Activated T-helper 2 cell treated with anti-CD3 and anti-CD28 coated beads, Interferon-gamma antibody, Interleukin-2, Interleukin-4, amounts not matched to agents 10 μg/mL and 5 μg/mL and 100 μg/mL, durations not matched to agents 14 hours and 24 hours and 36 hours (primary cell): ENCODE measurements at places on chromosomes 3 and 15.

GRCh38 chr3:124826703-124827102 is 60.5 kb downstream of the ITGB5 start:
- no peak overlapping the region for H3K27ac ChIP-seq
- no peaks in the 10 kb centered on the region for H3K36me3 ChIP-seq
- H3K27me3 ChIP-seq = peaks cover 19% of the 10 kb centered on the region

DNA sequence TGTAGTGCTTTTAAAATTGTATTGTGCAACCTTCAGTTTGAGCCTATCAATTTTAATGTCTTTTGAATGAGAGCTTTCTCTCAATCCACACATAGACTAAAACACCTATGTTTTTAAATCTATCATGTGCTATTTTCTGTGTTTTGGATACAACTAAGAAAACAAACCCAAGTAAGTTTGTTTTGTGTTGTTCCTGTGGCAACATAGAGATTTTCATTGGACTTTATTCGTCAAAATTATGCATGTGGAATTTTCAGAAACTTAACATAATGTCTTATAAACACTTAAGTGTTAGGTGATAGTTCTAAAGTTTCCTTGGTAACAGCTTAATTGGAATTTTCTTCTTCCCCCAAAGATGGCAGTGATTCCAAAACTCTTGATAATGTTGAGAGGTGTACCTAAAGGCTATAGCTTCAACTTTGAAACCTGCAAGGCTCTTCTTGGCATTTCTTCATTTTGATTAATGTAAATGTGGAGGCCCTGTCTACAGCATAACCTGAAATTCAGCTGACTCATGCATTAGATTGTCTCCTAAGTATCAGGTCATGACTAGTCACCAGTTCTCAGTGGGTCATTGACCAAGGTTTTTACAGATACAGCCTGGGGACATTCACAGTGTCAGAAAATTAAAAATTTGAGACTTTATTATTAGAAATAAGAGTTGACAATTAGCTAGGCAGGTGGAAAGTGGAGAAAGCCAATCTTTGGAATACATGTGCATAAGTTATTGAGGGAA is 44.4 kb downstream of the COL6A5 start:
- no peak for DNase-seq
- H3K4me1 ChIP-seq = no peaks in the 10 kb centered on the region
- no peak overlapping the region for H3K4me3 ChIP-seq
- no peaks in the 10 kb centered on the region for H3K27me3 ChIP-seq
- H3K36me3 ChIP-seq = no peaks in the 10 kb centered on the region
- H3K27ac ChIP-seq = no peak overlapping the region

DNA sequence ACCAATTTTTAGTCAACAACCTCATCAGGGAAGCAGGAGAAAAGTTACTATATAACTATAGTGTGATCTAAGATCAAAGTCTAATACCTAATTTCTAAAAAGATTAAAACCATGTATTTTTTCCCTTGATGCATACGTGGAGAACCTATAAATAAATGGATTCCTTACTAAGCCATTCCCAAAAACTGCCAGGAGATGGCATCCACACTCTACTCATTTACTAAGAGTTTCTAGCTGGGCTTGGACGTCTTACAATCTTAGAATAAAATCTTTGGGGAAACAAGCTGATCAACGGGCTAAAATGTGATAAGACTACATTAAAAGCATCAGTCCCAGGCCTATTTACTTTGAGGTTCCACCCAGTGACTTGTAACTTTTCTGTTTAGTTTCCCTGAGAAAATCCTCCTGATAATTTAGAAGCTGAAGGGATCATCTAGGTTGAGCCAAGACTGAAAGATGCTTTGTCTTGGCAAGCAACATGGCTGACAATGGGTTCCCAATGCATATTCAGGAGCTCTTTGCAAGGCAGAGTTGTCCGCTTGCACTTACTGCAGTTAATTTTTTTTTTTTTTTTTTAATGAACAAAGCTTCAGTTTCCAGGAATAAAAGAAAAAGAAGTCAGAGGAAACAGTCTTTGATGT is 85.5 kb upstream of the FGF12 start:
- peaks cover 3% of the 10 kb centered on the region for H3K27me3 ChIP-seq
- DNase-seq = no peak
- H3K4me1 ChIP-seq = peaks cover 16% of the 10 kb centered on the region
- H3K36me3 ChIP-seq = no peaks in the 10 kb centered on the region
- no peak overlapping the region for H3K4me3 ChIP-seq

DNA sequence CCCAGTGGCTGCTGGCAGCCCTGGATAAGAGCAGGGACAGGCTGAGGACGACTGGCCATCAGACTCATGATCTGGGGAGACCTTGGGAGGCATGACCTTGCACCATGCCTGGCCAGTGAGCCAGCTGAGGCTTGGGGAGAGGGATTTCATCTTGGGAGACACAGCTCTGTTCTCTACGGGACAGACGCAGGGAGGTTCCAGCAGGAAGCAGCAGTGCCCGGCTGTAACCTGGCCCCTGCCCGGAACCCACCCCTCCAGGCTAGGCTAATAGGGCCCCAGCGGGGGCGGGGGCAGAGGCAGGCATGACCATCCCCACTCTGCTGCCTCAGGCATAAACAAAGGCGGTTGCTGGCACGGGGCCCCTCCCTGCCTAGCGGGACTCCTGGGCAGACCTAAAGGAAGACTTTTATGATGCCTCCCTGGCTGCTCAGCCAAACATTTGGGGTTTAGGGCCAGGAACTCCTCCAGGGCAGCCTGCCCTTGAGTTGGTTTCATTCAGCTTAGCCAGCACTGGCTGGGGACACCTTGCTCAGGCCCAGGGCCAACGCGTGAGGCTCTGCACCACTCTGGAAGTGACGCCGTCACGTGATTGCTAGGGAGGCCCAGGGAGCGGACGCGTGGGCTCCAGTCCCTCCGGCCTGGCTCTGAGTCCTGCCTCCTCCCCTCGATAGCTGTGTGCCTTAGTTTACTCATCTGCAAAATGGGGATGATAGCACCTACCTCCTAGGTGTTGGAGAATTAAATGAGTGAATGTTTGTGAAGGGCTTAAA is 27.6 kb downstream of the HDAC11 start:
- no peaks in the 10 kb centered on the region for H3K36me3 ChIP-seq
- DNase-seq = no peak
- no peaks in the 10 kb centered on the region for H3K4me1 ChIP-seq
- no peak overlapping the region for H3K4me3 ChIP-seq
- H3K27ac ChIP-seq = no peak overlapping the region

DNA sequence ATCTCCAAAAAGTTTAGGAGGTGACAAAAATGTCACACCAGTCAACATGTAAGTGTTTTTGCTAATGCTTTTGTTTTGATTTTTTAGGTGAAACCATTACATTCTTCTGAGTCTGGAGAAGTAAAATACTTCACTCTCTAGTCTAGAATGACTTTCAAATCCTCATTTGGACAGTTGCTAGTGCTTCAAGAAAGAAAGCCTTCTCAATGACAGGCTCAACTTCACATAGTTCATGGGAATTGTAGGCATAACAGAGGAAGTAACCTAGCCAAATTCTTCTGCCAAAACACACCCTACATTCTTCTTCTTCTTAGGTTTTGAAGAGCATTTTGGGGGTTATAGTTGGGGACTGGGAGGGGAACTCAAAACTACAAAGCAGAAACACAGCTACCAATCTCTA is 29.4 kb upstream of the HEG1 start:
- no peaks in the 10 kb centered on the region for H3K36me3 ChIP-seq
- peaks cover 6% of the 10 kb centered on the region for H3K4me1 ChIP-seq
- H3K27me3 ChIP-seq = peaks cover 49% of the 10 kb centered on the region
- no peak overlapping the region for H3K4me3 ChIP-seq
- no peak overlapping the region for H3K27ac ChIP-seq

GRCh38 chr3:49793486-49794085 is 6.1 kb downstream of the CDHR4 start:
- peaks cover 1% of the 10 kb centered on the region for H3K27me3 ChIP-seq
- no peak overlapping the region for H3K4me3 ChIP-seq
- DNase-seq = no peak
- no peak overlapping the region for H3K27ac ChIP-seq
- H3K36me3 ChIP-seq = no peaks in the 10 kb centered on the region

- H3K4me1 ChIP-seq = no peaks in the 10 kb centered on the region
- no peak overlapping the region for H3K27ac ChIP-seq
- H3K4me3 ChIP-seq = no peak overlapping the region
- no peak for DNase-seq
Observed at GRCh38 chr3:104412608-104413580, 953.8 kb upstream of the ALCAM start.

- no peak overlapping the region for H3K27ac ChIP-seq
- no peaks in the 10 kb centered on the region for H3K36me3 ChIP-seq
- no peak overlapping the region for H3K4me3 ChIP-seq
- no peaks in the 10 kb centered on the region for H3K27me3 ChIP-seq
- H3K4me1 ChIP-seq = no peaks in the 10 kb centered on the region
- DNase-seq = no peak
Observed at GRCh38 chr3:135844386-135844785, 121.1 kb upstream of the PPP2R3A start.

- H3K27me3 ChIP-seq = peaks cover 34% of the 10 kb centered on the region
- H3K27ac ChIP-seq = no peak overlapping the region
- H3K4me3 ChIP-seq = no peak overlapping the region
- no peaks in the 10 kb centered on the region for H3K36me3 ChIP-seq
- DNase-seq = no peak
- no peaks in the 10 kb centered on the region for H3K4me1 ChIP-seq
Observed at GRCh38 chr3:190016966-190017365, 103.7 kb downstream of the P3H2 start.

DNA sequence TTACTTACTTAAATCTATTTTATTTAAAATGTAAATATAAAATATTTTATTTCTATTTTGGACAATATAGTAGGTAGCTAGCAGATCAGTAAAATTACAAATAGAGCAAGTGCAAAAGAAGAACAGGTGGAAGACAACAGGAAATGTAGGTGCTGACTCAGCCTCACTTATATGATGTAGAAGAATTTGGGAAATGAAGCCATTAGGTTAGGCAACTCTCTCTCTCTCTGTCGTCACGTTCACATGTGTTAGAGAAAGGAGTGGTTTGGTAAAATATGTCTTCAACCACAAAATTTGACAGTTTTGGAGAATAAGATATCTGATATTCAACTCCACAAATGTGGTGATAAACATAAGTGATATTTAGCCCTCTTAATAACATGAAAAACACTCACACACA is 532.5 kb upstream of the KCNMB2 start:
- peaks cover 33% of the 10 kb centered on the region for H3K4me1 ChIP-seq
- no peak for DNase-seq
- H3K27ac ChIP-seq = no peak overlapping the region
- no peak overlapping the region for H3K4me3 ChIP-seq

- H3K4me1 ChIP-seq = no peaks in the 10 kb centered on the region
- no peaks in the 10 kb centered on the region for H3K27me3 ChIP-seq
- H3K4me3 ChIP-seq = no peak overlapping the region
- no peak overlapping the region for H3K27ac ChIP-seq
- DNase-seq = no peak
Observed at GRCh38 chr3:76051145-76051544, 265.8 kb upstream of the ZNF717 start.
